ENCODE measurements at places on chromosomes 7 and 10.

GRCh38 chr10:98425511-98426352 lies 10.8 kb upstream of the PYROXD2 start:
- no peak for DNase-seq

GRCh38 chr7:146503844-146504243 lies 387.2 kb downstream of the CNTNAP2 start:
- no peak for DNase-seq

- no peak for DNase-seq
Measured at GRCh38 chr7:20513897-20514296, 101.6 kb upstream of the ABCB5 start.

- no peak for DNase-seq
Measured at GRCh38 chr7:84372155-84372621, 177.6 kb upstream of the SEMA3A start.

DNA sequence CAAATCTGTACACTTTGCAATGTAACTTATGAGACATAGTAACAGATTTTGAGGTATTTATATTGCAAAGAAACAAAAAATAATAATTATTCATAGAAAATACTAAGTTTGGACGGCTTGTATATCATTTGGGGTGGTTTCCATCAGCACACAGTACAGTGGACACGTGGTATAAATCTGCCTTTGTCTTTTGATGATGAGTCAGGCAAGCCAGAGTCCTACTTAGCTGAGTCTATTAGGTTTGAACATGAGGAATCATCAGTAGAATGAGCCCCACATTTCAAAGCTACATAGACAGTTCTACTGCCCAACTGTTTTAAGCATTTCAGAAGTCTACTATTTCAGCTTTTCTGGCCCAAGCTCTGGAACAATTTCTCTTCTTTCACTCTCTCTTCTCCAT lies 803.2 kb downstream of the PHTF2 start:
- no peak for DNase-seq

GRCh38 chr10:7385114-7385513 lies 25.7 kb downstream of the SFMBT2 start:
- DNase-seq, result no peak

- no peak for DNase-seq
Measured at GRCh38 chr7:111339006-111339405, 223.3 kb downstream of the IMMP2L start.

- no peak for DNase-seq
Measured at GRCh38 chr10:100688201-100688600, 57.2 kb upstream of the PAX2 start.

DNA sequence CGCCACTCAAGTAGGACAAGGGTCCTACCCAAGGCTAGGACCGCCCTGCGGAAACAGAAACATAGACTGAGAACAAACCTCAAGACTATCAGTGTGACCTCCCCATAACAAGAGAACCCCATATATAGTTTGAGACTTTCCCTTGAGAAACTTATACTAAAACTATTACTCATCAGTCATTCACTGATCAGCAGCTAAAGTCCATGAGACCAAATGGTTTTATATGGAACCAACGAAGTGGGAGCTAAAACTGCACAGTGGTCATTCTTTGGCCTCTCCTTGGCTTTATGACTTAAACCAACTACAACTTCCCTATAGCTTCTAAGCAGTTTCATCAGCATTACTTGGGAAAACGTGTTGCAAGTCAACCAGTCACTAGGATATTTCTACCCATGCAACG lies 13.7 kb upstream of the ZSCAN21 start:
- DNase-seq, result no peak

DNA sequence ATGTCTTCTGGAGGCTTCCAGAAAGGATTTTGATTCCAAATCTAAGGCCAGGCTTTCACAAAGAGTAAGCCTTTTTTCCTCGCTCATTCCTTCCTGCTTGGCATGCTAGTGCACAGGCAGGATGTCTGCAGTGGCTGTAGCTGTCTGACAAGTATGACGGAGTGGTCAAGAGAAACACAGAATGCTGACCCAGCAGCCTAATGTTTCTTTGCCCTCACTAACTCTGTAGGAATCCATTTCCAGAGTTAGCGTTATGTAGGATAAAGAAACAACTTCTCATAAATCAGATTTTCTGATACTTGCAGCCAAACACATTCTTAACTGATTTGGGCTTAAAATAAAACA lies 190.8 kb upstream of the AGK start:
- no peak for DNase-seq

DNA sequence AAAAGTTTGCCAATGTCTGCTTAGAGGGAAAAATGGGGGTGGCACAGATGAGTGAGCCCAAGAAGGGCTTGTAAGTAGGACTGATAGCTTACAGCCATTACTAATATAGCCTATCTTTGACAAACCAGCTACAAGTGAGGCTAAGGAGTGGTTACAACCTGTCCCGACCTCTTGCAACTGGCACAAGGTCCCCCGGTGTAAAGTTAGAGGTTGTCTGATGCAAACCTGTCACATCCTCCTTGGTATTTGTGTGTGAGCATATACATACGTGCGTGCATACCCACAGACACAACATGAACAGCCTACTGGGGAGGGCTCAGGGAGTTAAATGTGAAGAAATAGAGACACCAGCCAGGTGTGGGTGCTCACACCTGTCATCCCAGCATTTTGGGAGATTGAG lies 14.6 kb downstream of the ADAP1 start:
- no peak for DNase-seq

DNA sequence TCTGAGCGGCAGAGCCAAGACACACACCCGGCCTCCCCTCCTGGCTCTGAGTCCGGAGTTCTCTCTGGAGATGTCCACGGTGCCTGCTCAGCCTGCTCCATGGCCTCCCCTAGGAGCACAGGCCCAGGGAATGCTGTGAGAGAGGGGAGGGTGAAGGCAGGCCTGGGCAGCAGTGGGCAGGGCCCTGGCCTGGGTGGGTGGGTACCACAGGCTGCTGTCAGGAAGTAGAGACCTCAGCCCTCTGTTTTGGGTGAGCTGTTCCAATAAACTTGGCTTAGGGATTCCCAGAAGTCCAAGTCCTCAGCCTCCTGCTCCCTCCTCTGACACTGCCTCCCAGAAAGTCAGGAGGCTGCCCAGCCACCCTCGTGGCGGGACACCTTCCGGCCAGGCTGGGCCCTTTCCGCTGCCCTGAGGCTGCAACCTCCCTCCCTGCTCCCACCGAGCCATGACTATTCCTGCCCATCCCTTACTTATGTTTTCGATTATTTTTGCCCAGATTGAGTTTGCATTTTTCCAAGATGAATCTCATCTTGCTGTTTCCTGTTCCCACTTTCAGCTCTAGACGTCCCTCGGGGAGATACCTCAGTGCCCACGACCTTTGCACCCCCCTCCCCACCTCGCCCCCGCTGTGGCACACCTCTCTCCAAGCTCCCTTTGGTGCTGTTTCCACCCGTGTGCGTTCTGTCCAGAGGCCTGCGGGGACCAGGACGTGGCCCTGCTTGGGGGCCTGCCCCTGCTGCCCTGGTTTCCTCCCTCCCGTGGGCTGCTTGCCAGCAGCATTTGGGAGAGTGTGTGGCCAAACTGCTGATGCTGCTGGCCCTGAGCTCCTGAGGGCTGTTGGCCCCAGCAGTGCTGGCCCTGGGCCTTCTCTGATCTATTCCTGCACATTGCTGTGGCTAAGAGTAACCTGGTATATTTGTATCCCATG lies 5.8 kb upstream of the POLM start:
- DNase-seq, result no peak

- no peak for DNase-seq
Measured at GRCh38 chr10:13803566-13804554, 217.1 kb downstream of the PRPF18 start.

GRCh38 chr7:4015996-4016395 lies 666.1 kb upstream of the FOXK1 start:
- no peak for DNase-seq

GRCh38 chr7:40437498-40437897 lies 302.7 kb downstream of the SUGCT start:
- DNase-seq, result no peak

DNA sequence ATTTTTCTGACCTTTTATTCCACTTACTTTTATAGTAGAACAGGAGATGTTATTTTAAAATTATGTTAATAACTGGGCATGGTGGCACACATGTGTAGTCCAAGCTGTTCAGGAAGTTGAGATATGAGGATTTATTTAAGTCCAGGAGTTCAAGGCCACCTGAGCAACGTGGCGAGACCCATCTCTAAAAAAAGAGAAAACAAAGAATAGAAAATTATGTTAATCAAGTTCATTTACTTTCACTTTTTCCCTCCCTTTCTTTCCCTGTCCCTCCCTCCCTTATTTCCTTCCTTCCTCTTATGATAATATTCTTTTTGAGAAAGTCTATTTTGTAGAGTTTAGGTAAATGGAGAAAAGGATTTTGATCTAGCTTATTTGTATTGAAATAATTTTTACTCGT lies 48.9 kb upstream of the HELLS start:
- no peak for DNase-seq

DNA sequence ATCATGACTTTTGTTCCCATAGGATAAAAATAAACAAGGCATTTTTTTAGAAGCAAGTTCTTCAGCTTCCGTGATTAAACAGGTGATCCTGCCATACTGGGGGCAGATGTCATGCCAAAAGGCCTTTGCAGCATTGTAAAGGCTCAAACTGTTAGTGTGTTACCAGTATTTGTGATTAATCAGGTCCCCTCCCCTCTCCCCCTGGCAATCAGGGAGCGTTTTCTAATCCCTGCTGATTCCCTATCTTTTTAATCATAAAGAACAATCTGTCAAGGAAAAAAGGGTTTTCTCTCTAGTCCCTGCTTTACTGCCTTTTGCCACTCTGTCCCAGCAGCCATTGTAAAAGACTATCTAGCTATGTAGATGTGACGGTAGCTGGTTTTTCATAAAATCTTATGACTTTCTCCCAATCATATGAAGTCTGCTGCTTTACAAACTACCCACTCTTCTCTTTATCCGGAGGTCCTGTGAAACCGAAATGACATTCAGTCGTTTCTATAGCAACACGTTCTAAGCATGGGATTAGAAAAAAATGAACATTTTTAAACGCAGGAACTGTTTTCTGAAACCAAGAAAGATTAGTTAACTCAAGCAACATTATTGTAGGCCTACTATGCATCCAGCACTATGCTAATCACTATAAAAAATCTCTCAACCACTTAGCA lies 210.9 kb downstream of the RNLS start:
- DNase-seq, result no peak

GRCh38 chr10:118564652-118565051 lies 30.8 kb downstream of the PRLHR start:
- DNase-seq, result no peak

- no peak for DNase-seq
Measured at GRCh38 chr7:137078781-137079180, 210.3 kb downstream of the CHRM2 start.

DNA sequence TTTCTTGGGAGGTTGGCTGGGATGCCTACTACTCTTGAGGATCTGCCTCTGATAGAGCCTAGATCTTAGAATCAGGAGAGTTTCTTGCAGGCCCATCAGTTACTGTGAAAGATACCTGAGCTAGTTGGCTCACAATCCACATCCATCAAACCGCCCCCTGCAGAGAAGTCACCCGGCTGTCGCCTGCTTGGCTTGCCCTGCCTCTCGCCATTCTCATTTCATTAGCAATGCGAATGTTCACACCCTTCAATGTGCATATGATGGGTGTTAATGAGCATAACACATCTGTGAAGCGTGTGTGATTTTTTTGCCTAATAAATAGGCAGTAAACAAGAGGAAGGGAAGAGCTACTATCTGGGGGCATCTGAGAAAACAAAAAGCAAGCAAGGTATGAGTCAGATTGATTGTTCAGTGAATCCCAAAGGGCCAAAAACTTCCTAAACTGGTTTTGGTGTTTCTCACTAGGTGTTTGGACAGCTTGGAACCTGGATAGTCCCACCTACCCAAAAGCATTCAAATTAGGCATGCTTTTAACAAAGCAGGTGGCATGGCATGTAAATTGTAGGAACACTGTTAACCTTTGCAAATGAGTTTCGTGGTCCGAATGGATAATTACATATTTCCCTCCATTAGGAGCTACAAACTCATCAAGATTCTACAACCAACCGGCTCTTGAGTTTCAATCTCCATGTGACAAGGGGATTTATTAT lies 272.3 kb upstream of the C7orf33 start:
- DNase-seq, result no peak

DNA sequence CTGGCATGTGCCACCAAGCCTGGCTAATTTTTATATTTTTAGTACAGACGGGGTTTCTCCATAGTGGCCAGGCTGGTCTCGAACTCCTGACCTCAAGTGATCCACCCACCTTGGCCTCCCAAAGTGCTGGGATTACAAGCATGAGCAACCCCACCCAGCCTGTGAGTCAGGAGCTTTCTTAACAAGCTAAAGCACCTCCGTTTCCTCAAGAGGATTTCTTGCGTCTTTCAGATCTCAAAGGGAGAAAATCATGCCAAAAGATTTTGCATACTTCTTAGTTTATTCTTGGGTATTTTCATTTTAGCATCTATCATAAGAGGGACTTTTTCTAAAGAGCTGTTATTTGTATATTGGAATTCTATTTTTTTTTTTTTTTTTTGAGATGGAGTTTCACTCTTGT lies 47.9 kb upstream of the FOXK1 start:
- no peak for DNase-seq

- DNase-seq, result no peak
Measured at GRCh38 chr7:117171106-117171505, 151.8 kb downstream of the WNT2 start.

GRCh38 chr7:26898891-26899290 lies 34.5 kb upstream of the SKAP2 start:
- DNase-seq, result no peak

- DNase-seq, result no peak
Measured at GRCh38 chr7:80609751-80610150, 28.7 kb upstream of the CD36 start.

DNA sequence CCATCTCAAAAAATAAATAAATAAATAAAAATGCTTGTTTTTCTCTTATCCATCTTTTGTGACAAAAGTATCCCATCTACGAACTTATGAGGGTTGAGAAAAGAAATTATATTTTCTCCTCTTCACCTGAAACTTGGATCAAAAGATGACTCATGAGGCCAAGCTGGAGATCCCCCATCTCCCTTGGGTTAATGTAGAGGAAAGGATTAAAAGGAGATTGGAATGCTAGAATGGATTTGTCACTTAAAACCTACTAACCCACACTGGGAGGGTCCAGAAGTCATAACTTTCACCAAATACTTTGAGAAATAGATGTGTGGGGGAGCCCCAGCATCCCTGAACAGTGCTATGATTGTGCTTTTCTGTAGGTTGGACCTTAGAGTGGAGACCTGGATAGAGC lies 46.3 kb upstream of the PIK3CG start:
- no peak for DNase-seq

DNA sequence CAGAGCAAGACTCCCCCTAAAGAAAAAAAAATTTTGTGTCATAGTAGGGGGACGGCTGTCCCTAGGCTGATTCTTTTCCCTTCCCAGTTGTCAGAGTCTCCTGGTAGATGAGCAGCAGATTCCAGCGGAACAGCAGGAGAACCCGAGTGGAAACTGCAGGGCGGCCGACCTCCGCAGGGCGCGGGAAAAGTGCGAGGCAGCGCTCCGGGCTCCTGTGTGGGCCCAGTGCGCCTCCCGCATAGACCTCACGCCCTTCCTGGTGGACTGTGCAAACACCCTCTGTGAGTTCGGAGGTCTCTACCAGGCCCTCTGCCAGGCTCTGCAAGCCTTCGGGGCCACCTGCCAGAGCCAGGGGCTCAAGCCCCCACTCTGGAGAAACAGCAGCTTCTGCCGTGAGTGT lies 46.0 kb downstream of the ZAN start:
- no peak for DNase-seq
